ENCODE measurements at places on chromosomes 4 and X. TPM values are rescaled to one million over a fixed set of nuclear protein-coding genes. Genes with fewer than 3 reads are reported as not detected.

GIMD1 gene
- not detected for polyA plus RNA-seq

CXCL10 gene
- polyA plus RNA-seq = 6.8 TPM

GRCh38 chrX:134734466-134734952, 76.2 kb upstream of the PLAC1 start:
- no peak for DNase-seq

- no peak for DNase-seq
Measured at GRCh38 chr4:42515156-42515884, 118.0 kb downstream of the SHISA3 start.

DNA sequence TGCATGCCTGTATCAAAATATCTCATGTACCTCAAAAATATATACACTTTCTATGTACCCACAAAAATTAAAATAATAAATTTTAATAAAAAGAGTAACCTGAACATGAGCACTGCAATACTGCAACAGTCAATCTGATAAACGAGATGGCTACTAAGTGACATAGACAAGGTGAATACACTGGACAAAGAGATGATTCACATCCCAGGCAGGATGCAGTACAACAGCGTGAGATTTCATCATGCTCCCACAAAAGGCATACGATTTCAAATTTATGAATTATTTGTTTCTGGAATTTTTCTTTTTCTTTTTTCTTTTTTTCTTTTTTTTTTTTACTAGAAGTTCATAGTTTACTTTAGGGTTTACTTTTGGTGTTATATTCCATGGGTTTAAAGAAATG, 12.2 kb upstream of the FGF16 start:
- no peak for DNase-seq
